ENCODE measurements at places on chromosomes 1 and 21. TPM values are rescaled to one million over a fixed set of nuclear protein-coding genes. Genes with fewer than 3 reads are reported as not detected.

CTSS gene
- not detected for polyA plus RNA-seq

TSHB gene
- not detected for polyA plus RNA-seq

LIPI gene
- not detected for polyA plus RNA-seq

FBXO2 gene
- polyA plus RNA-seq: 84.6 TPM

ACTRT2 gene
- polyA plus RNA-seq: not detected

PADI1 gene
- polyA plus RNA-seq: 0.26 TPM

FCRL6 gene
- not detected for polyA plus RNA-seq

SPATA21 gene
- not detected for polyA plus RNA-seq

CHI3L2 gene
- 0.68 TPM for polyA plus RNA-seq

RHBDL2 gene
- 0.70 TPM for polyA plus RNA-seq

KCNA2 gene
- polyA plus RNA-seq: 0.17 TPM

HSD3B2 gene
- polyA plus RNA-seq: not detected

All from GM23338 (cell line).